ENCODE measurements at places on chromosomes 5 and 9.

GRCh38 chr9:13587571-13587970, 308.1 kb upstream of the MPDZ start:
- DNase-seq, result no peak

DNA sequence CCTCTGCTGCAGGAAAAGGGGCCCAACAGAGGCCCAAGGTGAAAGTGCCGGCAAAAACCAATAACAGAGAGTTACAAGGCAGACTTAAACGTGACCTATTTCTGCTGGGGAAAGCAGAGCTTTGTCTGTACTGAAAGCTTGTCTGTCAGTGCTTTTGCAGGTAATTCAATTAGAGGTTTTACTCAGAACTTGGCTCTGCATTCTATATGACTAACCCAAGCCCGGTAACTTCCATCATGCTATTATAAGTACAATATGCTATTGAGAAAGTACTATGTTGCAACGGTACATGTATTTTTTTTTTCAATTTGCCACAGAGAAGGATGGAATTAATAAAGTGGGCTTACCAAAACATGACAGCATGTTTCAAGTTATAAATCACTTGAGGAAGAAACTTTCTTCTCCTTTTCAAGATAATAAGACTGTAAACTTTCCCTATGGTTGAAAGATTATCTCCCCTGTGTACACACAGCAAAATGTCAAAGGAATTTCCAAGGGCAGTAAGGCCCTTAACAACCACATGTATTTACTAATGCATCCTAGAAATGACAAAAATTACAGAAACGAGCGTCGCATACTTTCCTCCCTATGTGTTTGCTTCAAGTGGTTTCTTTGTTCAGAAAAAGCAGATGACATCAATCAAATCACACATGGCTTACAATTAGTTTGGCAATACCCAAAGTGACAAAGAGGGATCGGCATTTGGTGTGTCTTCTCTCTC, 282.4 kb downstream of the EFNA5 start:
- no peak for DNase-seq

DNA sequence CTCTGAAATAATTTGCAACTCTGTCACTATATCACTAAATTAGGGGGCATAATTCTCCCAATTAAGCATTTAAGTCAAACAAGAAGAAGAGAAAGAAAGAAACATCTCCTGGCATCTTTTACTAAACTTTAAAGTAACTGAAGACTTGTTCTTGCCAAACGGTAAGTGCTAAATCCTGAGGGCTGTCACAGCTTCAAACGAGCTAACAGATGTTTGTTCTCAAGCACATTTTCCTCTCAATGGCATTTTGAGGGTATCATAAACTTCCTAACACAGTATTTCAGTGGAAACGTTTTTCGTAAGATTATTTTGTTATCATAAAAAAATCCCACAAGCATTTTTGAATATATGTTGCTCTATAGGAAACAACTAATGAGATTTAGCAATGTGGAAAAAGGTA, 169.5 kb upstream of the TAS2R1 start:
- no peak for DNase-seq

DNA sequence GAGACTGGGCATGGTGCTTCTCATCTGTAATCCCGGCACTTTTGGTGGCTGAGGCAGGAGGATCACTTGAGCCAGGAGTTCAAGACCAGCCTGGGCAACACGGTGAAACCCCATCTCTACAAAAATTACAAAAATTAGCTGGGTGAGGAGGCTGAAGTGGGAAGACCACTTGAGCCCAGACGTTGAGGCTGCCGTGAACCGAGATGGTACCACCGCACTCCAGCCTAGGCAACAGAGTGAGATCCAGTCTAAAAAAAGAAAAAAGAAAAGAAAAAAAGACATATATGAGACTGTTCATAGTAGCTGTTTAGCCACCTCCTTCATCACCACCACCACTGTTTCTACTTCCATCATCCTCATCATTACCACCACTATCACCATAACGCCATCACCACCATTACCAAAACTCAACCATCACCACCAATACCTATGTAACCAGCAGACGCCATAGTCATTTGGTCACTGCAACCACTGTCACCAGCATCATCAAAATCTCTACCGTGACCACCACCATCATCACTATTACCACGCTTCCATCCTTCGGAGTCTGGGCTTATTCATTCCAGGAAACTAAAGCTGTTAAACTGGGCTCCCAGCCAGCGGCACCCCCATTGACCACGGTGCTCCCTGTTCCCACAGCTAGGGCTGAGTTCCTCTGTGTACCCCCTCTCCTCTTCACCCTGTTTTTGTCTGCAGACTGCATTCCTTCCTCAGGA, 8.4 kb upstream of the KIF12 start:
- DNase-seq, result no peak

GRCh38 chr5:57836921-57837320, 354.3 kb upstream of the ACTBL2 start:
- no peak for DNase-seq

Data from activated CD4-positive, CD25-positive, alpha-beta regulatory T cell (primary cell).